MM.1S (cell line): ENCODE measurements at places on chromosomes 12 and 14.

DNA sequence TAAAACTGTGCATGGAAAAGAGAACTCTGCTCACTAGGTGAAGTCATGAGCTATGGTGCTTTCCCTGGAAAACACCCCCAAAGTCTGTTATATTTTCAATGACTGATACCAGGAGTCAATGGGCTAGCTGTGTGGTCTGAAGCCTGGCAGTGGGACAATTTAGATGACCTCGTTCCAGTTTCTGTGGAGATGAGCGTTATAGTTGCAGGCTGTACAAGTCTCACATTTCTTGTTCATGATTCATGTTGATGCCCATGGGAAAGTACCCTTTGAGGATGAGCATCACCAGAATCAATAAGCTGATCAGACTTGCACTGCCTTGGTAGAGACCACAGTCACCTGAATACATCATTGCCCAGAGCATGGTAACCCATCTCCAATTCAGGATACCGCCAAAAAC is 70.7 kb downstream of the NOVA1 start:
- DNase-seq: no peak

- DNase-seq: no peak
Observed at GRCh38 chr12:27163048-27163715, 80.8 kb upstream of the C12orf71 start.

DNA sequence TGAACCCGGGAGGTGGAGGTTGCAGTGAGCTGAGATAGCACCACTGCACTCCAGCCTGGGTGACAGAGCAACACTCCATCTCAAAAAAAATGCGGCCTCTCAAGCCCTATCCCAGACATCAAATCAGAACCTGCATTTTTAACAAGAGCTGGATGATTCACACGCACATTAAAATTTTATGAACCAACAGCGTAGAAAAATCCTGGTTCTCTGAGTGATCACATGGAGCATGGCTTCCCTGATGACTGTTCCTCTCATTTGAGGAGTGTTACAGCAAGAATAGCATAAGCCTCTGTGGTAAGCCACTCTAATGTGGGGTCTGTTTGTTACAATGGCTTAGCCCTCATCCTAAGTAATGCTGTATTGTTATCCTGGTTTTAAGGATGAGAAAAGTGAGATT is 163.6 kb downstream of the BRMS1L start:
- no peak for DNase-seq

- no peak for DNase-seq
Observed at GRCh38 chr14:32352631-32353030, 23.5 kb downstream of the AKAP6 start.

DNA sequence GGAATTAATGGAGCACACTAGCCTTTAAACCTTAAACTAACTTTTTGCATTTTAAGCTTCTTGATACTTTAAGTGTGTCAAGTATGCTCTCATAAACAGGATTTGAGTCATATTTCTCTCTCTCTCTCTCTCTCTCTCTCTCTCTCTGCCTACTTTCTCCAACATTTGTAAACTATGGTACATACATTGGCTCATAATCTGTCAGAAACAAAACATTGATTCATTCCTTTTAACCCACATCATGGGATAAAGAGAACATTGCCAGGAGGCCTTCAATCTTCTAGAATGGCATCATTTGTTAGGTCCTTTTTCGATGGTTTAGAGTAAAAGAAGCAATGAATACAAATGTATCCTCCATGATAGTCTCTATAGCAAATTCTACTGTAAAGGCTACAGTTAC is 81.6 kb upstream of the RERGL start:
- DNase-seq: no peak

DNA sequence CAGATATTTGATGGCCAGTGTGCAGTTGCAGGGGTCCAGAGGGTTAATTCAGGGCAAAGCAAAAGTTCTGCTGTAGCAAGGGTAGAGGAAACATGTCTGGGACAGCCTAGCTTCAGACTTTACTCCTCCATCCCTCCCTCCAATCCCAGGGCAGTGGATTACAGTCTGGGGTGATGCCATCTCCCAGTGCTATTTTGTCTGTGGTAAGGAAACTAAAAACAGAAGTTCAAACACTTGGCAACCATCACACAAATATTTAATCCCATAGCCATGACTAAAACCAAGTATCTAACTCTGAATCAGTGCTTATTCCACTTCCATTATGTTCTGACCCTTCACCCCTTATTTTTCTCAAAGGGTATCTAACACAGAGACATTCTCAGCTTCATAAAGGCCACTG is 61.8 kb downstream of the PIK3C2G start:
- DNase-seq: no peak

- DNase-seq: no peak
Observed at GRCh38 chr14:34775342-34775741, 60.9 kb upstream of the CFL2 start.

DNA sequence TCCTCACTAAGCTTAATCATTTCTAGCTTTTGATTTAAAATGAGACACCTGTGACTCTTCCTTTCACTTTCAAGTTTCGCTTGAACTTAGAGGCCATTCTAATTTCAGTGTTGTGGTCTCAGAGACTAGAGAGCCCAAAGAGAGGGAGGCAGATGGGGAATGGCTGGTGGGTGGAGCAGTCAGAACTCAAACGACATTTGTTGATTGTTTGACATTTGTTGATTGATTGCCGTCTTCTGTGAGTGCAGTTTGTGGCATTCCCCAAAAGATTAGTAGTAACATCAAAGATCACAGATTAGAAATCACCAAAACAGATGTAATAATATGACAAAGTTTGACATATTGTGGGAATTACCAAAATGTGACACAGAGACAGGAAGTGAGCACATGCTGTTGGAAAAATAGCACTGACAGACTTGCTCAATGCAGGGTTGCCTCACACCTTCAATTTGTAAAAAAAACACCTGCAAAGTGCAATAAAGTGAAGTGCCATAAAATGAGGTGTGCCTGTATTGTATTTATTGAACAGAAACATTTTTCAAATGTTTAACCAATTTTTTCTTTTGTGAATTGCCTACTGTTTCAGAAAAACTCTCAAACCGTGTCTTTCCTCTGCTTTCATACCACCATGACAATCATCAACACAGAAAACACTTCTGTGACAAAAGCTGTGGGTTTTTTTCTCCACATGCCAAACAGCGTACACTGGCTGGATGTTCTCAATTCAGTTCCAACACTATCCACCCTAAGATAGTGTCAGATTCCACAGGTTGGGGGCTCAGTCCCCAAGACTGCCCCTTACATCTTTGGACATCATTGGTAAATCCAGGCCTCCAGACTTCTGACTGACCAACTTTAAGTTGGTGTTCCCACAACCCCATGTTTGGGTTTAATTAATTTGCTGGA is 376.3 kb upstream of the RGS6 start:
- DNase-seq: peak; percentile 78

DNA sequence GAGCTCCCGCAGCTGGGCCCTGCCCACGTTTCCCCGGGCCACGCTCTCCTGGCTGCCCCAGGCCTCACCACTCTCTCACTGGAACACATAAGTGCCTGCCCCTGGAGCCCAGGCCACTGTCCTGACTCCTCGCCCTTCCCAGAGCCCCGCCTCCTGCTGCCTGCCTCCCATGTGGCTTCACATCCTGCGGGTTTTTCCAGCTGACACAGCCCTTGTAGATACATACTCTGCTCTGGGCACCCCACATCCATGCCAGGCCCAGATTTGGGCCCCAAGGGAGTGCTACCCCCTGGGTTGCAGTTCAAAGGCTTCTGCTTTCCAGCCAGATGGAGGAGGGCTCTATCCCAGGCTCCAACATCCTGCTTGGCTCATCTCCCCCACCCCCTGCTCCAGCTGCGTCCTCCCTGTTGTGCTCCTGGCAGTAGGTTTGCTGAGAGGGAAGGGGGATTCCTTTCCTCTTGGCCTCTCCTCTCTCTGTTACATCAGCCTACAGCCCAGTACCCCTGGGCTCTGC is 60.1 kb downstream of the TSPAN9 start:
- no peak for DNase-seq

DNA sequence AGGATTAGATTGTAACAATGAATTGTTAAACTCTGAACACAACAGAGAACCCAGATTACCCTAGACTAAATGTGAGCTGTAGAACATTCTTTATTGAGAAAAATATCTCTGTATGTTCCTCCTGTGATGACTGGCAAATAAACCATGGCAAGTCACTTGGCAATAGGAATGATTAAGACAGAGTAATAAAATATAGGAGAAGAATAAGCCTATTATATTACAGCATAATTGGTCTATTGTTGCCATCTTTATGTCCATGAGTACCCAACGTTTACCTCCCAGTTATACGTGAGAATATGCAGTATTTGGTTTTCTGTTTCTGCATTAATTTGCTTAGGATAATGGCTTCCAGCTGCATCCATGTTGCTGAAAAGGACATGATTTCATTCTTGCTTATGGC is 211.2 kb upstream of the AVPR1A start:
- no peak for DNase-seq

DNA sequence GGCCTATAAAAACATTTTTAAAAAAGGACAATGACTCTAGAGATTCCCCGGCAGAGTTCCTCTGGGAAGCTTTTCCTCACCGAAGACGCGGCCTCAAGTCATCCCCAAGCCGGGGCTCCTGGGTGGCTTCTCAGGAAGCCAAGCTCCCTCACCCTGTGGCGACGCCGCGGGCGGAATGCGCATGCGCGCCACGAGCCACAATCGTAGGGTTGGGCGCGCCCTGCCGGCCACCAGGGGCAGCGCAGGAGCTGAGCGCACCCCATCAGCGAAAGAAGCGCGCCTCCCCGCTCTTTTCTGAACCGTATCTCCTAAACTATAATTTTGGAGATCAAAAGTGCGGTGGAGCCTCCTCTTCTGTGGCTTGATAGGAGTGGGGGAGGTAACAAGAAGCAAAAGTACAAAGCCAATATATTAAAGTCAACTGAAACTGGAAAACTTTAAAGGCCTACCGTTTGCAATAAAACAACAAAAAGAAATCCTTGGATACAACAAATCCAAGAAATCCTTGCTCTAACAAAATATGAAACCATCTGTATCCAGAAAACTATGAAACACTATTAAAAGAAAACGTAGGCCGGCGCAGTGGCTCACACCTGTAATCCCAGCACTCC is 17.4 kb upstream of the CHFR start:
- no peak for DNase-seq

- no peak for DNase-seq
Observed at GRCh38 chr12:115636546-115636945, 640.9 kb downstream of the MED13L start.

GRCh38 chr12:53568809-53569557 is 57.2 kb downstream of the ATF7 start:
- no peak for DNase-seq

- no peak for DNase-seq
Observed at GRCh38 chr12:49068879-49069506, 786 bp downstream of the RHEBL1 start.

- no peak for DNase-seq
Observed at GRCh38 chr12:6829536-6830220, 1.5 kb downstream of the P3H3 start.

GRCh38 chr12:124917135-124917840 is 2.8 kb upstream of the UBC start:
- peak; percentile 88 for DNase-seq

DNA sequence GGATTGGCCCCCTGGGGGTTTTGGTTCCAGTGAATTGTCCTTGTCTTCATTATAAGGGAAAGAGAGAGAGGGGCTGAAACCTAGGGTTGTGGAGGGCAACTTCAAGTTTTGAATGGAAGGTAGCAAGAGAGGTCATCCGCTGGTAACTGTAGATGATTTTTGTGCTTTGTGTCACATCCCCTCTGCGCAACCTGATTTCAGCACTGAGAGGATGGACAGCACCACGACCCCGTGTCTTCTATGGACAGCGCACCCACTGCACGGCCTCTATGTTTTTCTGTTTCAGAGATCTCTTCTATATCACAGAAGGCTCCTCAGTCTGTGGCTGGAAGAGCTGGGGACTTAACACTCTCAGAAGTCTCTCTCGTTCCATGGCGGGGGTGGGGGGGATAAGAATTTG is 127.0 kb upstream of the RPH3A start:
- peak; percentile 5 for DNase-seq

DNA sequence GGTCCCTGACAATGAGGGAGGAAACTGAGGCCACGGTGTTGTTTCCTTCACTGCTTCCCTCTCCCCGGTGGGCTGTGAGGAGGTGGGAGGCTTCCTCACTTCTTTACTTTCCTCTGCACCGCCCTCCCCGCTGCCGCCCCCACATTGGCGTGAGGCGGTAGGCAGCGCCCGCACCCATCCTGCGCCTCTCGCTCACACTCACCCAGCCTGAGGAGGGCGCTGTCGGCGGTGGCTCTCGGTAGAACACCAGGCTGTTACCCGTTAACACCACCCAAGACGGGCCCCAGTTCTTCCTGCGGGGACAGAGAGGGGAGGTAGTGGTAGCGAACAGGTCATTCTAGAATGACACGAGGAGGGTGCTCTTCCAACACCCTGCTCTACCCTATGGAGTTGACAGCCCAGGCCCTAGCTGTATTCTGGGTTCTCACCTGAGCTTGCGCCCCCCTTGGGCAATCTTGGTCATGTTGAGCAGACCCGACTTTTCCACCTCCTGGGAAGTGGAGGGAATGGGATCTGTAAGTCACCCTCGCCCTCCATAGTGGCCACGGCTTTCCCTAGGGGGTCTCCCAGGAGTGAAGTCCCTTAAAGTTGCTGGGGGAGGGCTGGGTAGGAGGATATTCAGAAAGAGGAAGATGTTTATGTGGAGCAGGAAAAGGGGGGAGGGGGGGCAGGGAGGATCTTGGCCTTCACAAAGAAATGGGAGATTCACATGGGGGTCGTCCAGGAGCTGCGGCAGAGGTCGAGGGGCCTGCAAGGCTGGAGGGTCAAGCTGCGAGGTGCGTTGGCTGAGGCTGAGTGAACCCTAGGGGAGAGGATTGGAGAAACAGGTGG is 3.3 kb downstream of the ARHGAP9 start:
- no peak for DNase-seq

GRCh38 chr14:99745307-99745951 is 47.8 kb upstream of the EML1 start:
- no peak for DNase-seq

DNA sequence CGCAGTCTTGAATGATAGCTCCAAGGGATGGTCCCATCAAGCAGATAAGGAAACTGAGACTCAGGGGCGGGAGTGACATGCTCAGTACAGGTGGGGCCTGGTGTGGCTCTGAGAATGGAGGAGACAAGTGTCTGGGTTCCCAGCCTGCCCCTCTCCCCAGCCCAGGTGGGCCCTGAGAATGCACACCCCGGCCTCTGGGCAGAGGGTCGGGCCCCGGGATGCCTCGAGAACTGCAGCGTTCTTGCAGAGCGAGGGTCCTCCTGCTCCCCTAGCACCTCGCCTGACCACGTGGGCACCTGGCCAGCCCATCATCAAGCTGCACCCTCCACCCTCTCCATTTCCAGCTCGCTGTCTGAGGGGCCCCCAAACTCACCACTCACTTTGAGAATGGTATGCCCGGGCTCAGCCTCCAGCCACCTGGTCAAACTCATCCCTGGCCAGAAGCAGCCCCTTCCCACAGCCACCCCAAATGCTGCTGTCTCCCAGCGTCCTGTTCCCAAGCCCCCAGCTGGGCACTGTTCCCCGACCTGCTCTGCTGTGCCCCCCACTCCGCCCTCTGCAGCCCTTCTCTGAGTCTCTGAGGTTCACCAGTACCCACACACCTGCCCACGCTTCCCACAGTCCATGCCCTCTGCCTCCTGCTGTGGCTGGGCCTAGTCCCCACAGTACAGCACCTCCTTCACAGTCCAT is 44.3 kb downstream of the CYP46A1 start:
- DNase-seq: no peak

- DNase-seq: no peak
Observed at GRCh38 chr12:67650388-67651131, 2.0 kb downstream of the DYRK2 start.

GRCh38 chr14:35079742-35080141 is 33.7 kb downstream of the FAM177A1 start:
- DNase-seq: no peak
